Prostate gland (tissue), 2 donors: ENCODE measurements at places on chromosomes 7 and 10. TPM values are rescaled to one million over a fixed set of nuclear protein-coding genes. Genes with fewer than 3 reads are reported as not detected.

HKDC1 gene
- total RNA-seq = 1.6 TPM

CARD11 gene
- 2.4 TPM for total RNA-seq

NAT16 gene
- not detected for total RNA-seq

GRID2IP gene
- total RNA-seq = 2.6 TPM

DYNC1I1 gene
- total RNA-seq = 5.1 TPM

PRKCQ gene
- total RNA-seq = 1.4 TPM
